ENCODE measurements at places on chromosomes 7 and 10.

DNA sequence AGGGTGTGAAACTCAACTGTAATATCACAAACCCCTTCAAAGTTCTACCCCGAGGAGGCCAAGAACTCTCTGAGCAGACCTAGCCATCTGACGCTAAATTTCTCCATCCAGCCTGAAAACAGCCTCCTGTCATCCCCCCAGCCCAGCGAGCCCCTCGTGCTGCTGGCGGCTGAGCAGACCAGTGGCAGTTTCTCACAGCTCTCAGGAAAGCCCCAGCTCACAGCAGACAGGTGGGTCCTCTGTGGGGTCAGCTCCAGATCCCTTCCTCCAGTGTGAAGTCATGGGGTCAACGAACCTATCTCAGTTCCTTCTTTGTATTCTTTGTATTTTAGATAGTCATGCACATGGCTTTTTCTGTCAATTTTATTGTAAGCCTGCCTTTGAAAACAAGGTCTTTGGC is 7.8 kb downstream of the GARIN1A start:
- DNase-seq, result no peak

DNA sequence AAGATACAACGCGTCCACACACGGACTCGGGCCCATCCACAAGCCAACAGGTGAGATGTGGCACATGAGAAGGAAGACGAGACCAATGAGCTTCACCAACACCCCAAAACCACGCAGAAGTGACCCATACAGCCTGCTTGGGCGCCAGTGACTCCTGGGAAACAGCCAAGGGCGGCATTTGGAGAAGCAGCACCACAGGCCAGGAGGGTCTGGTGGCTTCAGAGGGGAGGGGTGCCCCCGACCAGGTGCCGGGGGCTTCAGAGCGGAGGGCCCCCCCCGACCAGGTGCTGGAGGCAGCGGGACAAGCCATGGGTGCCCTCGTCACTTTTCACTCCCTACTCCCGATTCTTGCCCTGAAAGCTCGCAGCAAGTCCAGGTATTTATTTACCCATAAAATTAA is 140.1 kb downstream of the DIP2C start:
- DNase-seq, result no peak

- no peak for DNase-seq
Measured at GRCh38 chr10:31947144-31947926, 18.7 kb upstream of the ARHGAP12 start.

GRCh38 chr7:20151708-20152456 is 65.3 kb downstream of the MACC1 start:
- DNase-seq, result no peak

GRCh38 chr7:926061-927030 is 28.1 kb downstream of the ADAP1 start:
- DNase-seq, result no peak

DNA sequence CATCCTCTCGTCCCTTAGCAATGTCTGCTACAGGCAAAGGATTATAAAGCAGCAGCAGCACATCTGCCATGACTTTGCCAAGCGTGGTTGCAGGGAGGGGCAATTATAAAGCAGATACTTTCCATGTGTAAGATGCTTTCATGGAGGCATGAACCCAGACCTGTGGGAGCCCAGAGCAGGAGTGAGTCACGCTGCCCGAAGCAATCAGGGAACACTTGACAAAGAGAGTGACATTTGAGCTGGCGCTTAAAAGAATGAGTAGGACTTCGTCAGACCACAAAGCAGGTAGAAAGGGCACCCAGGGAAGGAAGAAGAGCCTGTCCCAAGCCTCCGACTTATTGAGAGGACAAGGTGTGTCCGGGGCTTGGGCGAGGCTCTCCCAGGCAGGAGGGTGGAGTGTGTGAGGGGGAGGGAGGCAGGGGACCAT is 147.2 kb downstream of the MYOF start:
- DNase-seq, result no peak
